ENCODE measurements at places on chromosomes 6 and 20. TPM values are rescaled to one million over a fixed set of nuclear protein-coding genes. Genes with fewer than 3 reads are reported as not detected.

ACTR5 gene
- total RNA-seq, result 10.6 TPM

TXLNB gene
- 0.10 TPM for total RNA-seq

DNA sequence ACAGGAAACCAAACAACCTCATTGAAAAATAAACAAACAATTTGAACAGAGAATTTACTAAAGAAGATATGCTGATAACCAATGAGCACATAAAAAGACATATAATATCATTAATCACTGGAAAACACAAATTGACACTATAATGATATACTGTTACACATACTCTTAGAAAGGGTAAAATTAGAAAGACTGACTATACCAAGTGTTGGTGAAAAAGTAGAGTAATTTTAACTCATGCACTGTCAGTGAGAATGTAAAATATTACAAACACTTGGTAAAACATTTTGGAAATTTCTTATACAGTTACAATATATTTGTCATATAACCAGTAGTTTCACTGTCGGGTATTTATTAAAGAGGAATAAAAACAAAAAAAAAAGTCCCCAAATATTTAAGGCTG lies 1139.2 kb upstream of the GJE1 start:
- DNase-seq, result no peak

WFDC5 gene
- total RNA-seq, result not detected

- no peak for DNase-seq
Observed at GRCh38 chr20:53394433-53394832, 199.2 kb downstream of the ZNF217 start.

DNA sequence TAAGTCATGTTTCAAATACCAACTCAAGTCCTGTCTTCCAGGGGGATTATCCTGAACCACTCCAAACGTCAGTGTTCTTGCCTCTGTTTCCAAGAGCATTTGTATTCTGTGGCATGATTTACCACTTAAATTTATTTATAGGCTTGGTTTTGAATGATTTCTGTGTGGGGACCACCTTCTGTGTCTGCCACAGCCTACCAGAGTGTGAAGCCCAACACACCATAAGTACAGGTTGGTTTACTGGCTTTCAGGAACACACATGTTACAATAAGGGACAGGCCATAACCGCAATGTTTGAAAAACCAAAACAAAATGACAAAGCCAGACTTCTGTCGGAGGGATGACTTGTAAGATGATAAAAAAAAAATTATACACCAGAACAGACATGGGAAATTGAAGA lies 56.5 kb upstream of the MAP3K7 start:
- DNase-seq, result peak; percentile 1

DNA sequence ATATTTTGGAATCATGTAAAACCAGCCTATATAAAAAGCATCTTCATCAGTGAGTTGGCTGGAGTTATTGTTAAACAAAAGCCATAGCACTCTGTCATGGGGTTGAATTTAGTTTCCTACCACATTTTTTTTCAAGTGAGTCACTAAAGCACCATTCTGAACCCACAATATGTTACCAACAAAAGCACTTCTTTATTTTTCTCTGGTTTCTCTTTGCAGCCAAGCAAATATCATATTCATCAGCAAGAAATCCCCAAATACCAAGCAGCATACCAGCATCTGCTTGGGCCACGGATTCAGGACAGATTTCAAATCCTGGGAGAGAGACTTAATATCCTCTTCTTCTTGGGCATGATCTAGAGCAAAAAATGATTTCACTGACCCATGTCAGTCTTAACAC lies 441.4 kb downstream of the BCKDHB start:
- peak; percentile 83 for DNase-seq

DNA sequence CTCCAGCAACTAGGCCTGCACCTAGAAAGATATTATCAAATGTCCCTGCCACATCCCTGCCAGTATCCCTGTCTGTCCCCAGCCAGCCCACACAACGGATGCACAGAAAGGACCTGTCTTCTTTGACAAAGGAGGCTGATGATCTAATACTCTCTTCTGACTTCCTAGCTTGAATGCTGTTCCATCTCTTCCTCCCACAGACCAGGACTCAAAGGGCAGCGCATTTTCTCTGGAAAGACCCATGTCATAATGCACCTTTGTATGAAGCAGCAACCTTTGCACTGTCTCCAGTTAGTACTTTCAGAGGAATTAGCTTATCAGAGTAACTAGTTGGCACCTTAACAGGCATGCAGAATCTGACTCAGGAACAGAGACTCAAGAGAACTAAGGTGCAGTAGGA lies 53.3 kb upstream of the TAF8 start:
- no peak for DNase-seq

DNA sequence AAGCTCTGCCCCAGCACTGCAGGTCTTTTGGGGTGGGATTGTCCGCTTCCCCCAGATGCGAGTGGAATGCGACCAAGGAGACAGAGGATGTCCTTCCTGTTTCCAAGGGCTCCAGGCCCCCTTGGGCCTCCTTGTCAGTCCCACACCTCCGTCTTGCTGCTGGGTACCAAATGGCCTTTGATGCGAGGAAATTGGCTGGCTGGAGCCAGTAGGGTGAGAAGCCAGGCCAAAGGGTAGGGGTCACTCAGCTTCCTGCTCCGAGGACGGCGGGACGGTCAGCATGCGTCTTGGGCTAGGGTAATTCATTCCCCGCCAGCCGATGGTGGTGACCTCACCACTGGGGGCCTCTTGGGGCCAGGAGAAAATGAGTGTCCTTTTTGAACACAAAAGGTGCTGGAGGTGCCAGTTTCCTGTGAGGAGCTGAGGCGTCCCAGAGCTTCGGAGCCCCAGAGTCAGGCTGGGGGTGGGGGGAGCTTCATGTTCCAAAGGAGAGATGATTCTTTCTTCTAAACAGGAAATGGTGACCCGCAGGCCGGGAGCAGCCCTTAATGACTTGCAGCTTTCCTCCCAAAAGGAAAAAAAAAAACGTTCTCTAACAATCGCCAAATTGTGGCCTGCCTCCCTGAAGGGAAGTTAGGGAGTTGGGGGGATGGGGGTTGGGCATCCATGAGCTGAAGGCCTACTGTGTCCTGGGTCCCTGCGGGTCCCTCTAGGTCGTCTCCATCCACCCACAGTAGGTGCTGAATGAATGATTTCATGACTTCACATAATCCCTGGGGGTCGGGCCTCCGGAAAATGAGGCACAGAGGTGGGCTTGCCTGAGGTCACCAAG lies 6.7 kb downstream of the SNAI1 start:
- peak; percentile 99 for DNase-seq

SRF gene
- total RNA-seq, result 26.5 TPM

NEURL2 gene
- 6.0 TPM for total RNA-seq

MYCT1 gene
- total RNA-seq, result 0.37 TPM

GPLD1 gene
- 0.22 TPM for total RNA-seq

SLC17A9 gene
- total RNA-seq, result not detected

GRM1 gene
- total RNA-seq, result 0.02 TPM

DNA sequence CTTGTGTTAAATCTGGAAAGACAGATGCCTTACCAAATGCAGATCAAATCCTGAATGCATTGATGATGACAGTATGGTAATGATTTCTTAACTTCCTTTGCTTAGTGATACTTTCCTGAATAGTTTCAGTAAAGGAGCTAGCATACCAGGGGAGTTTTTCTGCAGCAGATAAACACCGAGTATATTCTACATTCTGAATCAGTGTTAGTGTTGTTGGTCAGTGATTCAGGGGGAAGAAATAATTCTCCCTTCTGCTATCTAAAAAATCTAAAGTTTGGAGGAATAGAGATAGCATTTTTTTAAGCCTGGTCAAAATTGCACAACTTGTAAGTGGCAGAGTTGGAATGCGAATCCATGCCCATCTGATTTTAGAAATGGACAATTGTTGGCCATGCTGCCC lies 512.2 kb upstream of the MARCKS start:
- peak; percentile 51 for DNase-seq

BTBD3 gene
- 67.1 TPM for total RNA-seq

BCL2L1 gene
- total RNA-seq, result 108 TPM

- peak; percentile 56 for DNase-seq
Observed at GRCh38 chr6:17884498-17885478, 102.6 kb downstream of the KIF13A start.

DNA sequence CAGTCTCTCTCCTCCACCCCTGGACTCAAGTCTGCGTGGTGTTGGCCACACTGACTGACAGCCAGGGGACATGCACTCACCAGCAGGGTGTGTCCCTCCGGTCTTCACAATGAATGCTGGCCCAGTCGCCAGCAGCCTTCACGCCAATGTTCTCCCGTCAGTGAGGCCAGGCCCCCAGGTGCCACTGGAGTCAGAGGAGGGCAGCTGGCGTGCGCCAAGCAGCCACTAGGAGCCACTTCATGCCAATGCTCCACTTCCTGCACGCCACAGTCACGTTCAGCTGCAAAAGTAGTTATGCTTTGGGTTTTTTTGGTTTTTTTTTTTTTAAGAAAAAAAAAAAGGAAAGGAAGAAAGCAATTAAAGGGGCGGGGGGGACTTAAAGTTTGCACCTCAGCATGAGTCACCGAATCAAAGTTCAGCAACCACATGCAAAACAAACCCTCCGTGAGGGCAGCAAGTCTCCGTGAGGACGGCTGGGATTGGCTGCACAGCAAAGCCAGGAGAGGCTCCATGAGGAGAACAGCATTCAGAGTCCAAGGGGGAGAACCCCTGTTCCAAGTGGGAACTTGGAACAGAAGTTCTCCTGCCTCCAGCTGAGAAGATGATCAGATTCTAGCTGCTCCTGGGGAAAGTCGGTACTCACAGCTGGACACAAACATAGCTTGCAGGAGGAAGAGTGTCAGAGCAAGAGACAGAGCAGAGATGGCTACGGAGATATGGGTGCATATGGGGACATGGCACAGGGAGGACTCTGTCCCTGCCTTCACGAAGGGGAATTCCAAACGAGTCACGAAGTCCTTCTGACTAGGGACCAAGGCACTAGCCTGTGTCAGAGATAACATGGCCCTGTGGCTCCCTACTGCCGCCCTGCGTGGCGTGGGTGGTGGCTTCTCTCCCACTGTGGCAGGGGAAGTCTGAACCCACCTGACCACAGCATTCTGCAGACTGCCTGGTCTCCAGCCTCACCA lies at the start of gene ZC3H12D:
TSS of gene ZC3H12D (minus strand) at position 282 of the 968 bp plus-strand sequence. CDS start 10,471 bp downstream, outside the sequence.
- peak; percentile 93 for DNase-seq

DNA sequence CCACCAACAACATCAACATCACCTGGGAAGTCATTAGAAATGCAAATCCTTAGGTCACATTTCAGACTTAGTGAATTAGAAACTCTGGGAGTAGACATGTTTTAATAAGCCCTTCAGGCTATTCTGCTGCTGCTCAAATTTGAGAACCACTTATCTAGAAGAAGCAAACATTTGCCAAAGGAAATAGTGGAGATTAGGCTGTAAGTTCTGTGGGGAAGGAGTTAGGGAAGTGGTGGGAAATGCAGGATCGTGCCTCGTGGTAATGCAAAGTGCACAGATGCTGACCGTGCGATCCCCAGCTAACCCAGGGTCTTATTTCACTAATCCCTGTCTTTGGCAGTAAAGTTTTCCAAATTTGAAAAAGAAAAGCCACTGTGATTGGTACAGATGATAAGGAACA lies 328.5 kb downstream of the EPM2A start:
- DNase-seq, result no peak

- DNase-seq, result no peak
Observed at GRCh38 chr6:32461493-32461892, 21.8 kb downstream of the HLA-DRA start.

GRCh38 chr20:20167698-20168097 lies 115.4 kb downstream of the CFAP61 start:
- DNase-seq, result no peak

DNA sequence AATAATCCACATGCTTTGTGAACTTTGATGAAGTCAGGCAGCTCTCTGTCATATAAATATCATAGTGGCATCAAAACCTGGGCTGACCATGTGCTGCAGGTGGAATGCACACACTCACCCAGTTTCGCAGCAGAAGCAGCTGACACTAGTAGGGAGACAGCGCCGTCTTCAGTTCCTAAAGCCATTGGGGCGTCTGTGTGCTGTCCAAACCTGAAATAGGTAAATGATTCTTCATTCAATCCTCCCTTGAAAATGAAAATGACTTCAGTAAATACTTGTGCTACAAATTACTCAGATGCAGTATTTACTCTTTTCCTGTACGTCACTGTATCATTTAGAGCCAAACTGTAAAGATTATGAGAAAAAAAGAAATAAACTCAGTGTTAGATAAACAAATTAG lies 127.5 kb downstream of the EYA4 start:
- no peak for DNase-seq

SLC22A7 gene
- total RNA-seq, result not detected

COL19A1 gene
- total RNA-seq, result not detected

- DNase-seq, result no peak
Observed at GRCh38 chr20:62482974-62483373, 7.2 kb upstream of the GATA5 start.

DNA sequence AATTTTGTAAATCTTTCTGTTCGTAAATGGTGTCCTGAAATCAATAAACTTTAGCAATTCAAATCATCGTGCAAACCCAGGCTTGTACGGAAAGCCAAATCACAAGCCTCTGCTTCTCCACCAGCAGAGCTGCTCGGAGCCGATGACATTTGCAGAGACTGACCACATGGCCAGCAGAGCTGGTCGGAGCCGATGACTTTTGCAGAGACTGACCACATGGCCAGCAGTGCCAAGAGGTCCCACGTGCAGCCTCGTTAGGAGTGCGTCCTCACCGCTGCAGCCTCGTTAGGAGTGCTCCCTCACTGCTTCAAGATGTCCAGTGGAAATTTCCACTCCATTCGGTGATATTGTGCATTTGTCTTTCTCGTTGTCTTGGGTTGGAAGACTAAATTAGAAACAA lies 28.5 kb downstream of the SMOC2 start:
- DNase-seq, result no peak

DNA sequence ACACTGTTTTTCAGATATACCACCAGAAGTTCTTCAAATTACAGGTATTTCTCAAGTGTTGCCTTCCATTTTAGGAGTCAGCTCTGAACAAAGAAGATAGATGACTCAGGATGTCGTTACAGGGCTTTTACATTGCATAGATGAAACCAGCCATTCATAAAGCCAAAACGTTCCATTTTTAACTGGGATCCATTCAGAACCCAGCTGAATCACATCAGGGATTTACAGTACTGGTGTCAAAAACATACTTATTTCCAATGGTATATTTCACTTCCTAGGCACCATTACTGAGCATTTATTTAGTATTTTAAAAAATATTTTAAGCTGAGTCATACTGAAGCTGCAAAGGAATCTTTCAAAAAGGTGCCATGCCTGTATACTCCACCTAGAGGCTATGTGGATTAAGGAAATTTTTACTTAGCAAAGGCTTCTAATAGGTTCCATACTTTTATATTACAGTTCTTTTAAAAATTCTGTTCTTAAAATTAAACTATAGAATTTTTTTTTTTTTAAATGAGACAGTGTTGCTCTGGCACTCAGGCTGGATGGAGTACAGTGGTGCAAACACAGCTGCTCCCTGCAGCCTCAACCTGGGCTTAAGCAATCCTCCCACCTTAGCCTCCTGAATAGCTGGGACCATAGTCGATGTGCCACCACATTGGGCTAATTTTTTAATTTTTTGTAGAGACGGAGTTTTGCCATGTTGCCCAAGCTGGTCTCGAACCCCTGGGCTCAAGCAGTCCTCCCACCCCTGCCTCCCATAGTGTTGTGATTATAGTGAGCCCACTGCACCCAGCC lies 2.6 kb downstream of the ASF1A start:
- peak; percentile 65 for DNase-seq

STX11 gene
- 0.71 TPM for total RNA-seq
